ENCODE measurements at places on chromosomes 2 and 18.

- DNase-seq, result no peak
Observed at GRCh38 chr2:226611944-226612318, 187.7 kb downstream of the IRS1 start.

DNA sequence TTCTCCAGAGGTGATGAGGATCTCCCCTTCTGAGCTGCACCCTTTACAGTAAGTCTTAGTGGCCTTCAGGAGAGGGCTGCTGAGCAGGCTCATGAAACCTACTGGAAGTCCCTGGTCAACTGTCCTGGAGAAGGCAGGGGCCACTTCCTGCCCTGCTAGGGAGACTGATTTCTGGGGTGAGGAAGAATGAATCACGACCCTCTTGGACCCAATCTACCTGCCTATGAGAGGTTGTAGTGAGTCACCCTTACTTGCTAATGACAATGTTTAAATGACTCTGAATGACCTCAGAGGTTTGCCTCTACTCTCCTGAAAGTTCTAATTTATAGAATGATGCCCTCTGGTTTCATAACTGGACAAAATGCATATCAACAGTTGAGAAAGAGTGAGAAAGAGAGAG lies 79.4 kb upstream of the FAM136A start:
- no peak for DNase-seq

DNA sequence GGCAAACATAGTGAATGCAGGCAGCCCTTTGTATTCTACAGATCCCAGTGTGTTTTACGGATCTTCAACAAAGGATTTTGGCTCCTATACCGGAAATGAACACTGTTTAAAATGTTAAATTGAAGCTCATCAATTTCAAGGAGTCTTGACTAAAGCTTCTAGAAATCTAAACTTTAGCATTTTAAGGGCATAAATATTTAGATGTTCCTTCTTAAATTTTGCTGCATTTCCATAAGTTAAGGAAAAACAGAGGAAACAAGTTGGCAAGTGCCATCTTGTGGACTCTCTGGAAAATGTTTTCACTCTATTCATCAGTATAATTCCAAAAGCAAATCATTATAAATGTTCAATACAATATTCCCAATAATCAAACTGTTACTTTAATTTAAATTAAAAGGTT lies 19.6 kb downstream of the CHN1 start:
- no peak for DNase-seq

- DNase-seq, result no peak
Observed at GRCh38 chr2:102253753-102254150, 57.6 kb upstream of the IL1RL1 start.

GRCh38 chr2:65960953-65961352 lies 474.0 kb upstream of the MEIS1 start:
- no peak for DNase-seq

DNA sequence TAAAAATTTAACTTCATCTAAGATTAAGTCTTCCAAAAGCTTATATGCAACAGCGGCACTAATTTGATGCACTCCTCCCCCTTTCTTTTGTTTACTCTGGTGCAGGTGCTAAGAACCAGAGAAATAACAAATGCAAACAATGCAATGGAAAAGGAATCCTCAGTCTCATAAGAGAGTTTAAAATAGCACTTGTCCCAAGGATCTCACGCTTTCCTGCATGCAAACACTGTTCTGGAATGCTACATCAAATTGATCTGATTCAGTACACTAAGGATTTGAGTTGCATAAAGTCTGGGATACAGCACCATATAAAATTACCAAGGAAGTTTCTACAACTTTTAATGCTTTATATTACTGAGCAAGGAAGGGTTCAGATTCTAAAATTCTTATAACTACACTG lies 50.5 kb downstream of the SEPTIN10 start:
- no peak for DNase-seq

DNA sequence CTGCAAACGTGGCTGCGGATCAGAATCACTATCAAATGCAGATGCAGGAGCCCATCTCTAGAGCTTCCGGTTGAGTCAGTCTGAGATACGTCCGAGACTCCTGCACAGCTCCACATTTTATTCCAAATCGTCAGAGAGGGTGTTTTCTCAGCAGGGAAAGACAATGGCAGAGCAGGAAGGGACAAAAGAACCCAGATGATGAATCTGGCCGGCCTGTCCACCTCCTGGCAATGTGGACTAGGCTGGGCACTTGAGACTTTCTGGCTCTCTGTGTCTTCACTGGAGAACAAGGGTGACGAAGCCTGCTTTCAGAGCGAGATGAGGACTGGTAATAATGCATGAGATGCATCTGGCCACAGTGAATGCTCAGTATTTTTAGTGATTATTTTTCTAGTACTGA lies 255.9 kb upstream of the MYT1L start:
- no peak for DNase-seq

DNA sequence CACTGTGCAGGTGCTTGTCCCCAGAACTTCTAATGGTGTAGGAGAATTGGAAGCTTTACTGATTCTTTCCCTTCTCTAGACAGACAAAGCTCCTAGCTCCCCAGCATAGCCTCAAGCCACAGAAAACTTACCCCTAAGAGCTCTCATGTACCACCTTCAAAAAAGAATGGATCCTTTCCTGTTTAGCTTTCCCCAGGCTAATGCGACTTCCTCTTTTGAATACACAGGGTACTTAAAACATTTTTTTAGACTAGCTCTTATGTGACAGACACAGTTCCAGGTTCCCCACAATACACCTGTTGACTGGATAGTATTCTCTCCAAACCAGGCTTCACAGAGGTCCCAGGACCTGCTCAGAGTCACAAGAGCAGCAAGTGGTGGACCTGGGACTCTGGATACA lies 8.3 kb downstream of the CTAGE1 start:
- DNase-seq, result no peak

- DNase-seq, result no peak
Observed at GRCh38 chr2:152740743-152741328, 22.4 kb downstream of the ARL6IP6 start.

DNA sequence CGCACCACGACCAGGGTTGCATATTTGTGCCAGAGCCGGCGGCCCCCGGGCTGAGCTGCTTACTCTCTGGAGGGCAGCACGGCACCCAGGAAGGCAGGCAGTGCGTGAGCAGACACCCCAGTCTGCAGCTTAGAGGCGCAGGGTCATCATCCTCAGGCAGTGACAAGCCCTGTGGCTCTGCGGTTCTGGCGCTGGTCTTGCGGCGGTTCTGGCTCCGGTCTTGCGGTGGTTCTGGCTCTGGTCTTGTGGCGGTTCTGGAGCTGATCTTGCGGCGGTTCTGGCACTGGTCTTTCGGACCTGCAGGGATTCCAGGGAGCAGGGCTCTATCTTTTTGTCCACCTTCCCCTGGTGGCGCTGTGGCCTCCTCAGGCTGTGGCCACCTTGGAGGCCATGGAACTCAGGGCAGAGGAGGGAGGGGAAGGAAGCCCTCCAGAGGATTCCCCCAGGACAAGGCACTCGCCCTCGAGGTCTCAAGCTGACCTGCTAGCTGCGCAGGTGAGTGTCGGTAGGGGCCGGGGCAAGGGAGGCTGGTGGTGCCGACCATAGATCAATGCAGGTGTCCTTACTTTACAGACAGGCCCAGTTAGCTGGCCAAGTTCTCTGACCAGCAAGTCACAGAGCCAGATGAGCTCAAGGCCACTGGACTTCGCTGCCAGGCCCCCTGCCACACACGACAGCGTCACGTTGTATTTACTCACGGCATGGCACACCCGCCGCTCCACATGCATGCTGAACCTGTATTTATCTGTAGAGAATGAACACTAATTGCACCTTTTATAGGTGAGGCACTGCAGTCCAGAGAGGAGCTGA lies 14.9 kb downstream of the ESPNL start:
- no peak for DNase-seq

GRCh38 chr2:173077506-173078177 lies 2.0 kb downstream of the MAP3K20 start:
- no peak for DNase-seq

DNA sequence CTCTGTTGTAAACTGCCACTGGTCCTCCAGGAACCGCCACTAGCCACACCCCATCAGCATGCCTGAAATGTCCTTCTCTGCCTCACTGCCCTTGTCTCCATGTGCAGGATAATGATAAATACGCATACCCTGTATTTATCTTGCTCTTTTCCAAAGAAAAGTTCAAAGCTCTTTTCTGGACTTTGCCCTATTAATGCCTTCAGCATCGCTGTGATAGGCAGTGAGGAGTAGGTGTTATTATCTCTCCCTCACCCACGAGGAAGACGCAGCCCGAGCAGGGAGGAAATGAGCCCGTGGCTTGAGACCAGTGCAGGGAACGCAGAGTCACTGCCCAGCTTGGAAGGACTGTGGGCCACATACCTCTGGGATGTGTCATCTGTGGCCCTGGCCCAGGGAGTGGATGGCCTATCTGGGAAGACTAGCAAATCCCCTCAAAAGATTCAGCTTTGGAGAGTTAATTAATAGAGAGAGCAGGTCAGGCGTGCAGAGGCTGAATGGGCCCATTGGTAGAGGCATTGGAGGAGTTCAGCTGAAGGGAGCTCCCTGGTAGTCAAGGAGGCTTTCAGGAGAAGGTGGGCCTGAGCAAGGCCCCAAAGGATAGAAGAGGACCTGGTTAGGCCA lies 39.5 kb upstream of the MCFD2 start:
- DNase-seq, result no peak

DNA sequence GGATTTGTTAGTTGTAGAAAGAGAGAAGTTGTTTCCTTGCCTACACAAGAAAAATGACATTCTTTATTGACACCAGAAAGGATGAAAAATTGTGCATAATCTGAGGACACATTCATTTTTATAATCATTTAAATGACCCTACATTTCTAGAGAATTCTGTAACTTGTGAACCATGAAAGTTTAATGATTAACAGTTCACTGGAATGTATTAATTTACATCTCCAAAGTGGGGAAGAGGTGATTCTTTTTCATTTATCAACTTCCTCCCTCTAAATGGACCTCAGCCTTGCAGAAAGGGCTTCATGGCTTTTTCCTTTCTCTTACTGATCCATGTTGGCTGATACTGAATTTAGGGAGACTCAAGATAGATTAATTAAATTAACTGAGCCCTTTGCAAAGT lies 565.2 kb upstream of the LINC00305 start:
- DNase-seq, result no peak

DNA sequence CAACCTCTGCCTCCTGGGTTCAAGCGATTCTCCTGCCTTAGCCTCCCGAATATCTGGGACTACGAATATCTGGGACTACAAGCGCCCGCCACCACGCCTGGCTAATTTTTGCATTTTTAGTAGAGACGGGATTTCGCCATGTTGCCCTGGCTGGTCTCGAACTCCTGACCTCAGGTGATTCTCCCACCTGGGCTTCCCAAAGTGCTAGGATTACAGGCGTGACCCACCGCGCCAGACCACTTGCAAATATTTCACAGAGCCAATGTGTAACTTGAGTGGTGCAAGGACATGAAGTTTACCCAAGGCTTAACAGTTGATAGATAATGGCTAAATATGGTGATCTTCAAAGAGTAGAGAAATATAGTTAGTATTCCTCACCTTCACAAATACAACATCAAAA lies 14.1 kb upstream of the MTIF2 start:
- no peak for DNase-seq

DNA sequence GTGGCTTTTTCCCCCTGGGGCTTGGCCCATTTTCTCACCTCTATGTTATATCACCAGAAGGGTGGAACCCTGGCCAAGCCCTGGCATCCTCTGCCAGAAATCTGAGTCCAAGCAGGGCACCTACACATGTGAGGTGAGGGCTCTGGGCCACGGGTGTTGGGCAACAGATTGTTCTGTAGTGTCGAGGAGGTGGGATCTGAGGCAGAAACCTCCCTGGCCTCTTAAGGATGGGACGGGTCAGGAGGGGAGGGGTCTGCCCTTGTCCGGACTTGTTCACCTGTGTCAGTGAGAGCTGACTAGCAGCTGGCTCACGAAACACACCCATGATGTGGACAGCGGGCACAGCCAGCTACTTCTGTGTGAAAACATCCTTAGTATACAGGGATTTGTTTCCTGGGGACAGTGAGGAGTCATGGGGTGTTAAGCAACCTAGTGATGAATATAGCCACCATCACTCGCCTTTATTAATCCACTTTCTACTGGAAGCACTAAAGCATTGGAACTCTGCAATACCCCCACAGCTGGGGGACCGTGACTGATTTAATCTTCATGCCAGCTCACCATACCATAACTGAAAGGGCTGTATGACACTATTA lies 35.6 kb downstream of the EPAS1 start:
- DNase-seq, result no peak

- no peak for DNase-seq
Observed at GRCh38 chr2:229634601-229635370, 79.6 kb downstream of the DNER start.

GRCh38 chr2:71473346-71474031 lies 20.1 kb downstream of the DYSF start:
- DNase-seq, result no peak

- no peak for DNase-seq
Observed at GRCh38 chr18:70175216-70175615, 30.3 kb downstream of the RTTN start.

- DNase-seq, result no peak
Observed at GRCh38 chr18:74819433-74820059, 221.9 kb downstream of the ZNF407 start.

DNA sequence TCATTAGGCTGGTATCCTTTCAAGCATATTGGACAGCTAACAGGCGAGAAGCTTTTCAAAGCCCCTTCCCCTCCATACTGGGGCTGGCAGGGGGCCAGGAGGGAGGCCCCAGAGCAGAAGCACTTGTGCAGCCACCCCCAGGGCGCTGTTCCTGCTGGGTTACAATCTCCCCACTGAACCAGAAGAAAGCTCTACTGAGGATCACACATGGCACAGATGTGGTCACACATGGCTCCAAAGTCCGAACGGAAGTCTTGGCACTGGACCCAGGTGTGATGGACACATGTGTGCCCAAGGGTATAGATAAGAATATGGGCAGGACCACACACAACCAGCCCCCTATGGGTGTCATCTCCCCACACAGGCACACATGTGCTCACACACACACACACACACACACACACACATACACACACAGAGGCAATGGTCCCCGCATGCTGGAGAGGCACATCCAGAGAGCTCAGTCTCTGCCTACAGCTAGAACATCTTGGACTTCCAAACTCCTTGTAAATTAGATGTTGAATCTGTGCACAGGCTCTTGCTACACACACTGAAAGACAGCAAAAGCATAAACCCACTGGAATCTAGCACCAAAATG lies 56.4 kb downstream of the TTC32 start:
- no peak for DNase-seq

- DNase-seq, result no peak
Observed at GRCh38 chr2:38438133-38438882, 61.2 kb upstream of the ATL2 start.

DNA sequence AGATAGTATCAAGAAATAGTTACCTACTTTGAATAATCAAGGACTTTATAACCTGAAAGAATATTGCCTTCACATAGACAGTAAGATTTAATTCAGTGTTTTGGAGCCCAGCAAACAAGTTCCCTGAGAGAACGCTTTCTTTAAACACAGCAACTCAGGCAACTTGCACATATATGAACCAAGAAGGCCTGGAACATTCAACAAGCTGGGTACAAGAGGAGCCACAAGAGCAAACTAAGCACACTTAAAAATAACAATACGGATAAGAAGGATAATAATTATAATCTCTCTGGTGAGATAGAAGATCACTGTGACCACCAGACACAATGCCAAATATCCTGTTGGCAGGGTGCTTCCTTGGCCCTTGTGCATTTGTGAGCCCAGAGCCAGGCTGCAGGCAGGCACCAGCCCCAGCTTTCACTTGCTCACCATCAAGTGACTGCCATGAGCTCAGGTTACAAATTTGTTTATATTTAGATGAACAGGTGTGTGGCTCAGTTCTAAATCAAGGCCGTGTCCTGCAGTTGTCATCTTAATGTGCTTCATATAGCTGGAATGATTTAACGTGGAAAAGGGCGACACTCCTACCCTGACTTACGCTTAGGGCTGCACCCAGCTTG lies 446.6 kb downstream of the IRS1 start:
- no peak for DNase-seq
